CD4-positive, alpha-beta T cell treated with Interleukin-4 for 1 hour (primary cell): ENCODE measurements at places on chromosomes 2 and 18.

- no peak for DNase-seq
Measured at GRCh38 chr2:234137400-234138014, 87.0 kb downstream of the SPP2 start.

- DNase-seq, result no peak
Measured at GRCh38 chr18:67608615-67609273, 92.2 kb upstream of the DSEL start.

- no peak for DNase-seq
Measured at GRCh38 chr2:179842498-179843153, 18.8 kb downstream of the ZNF385B start.

DNA sequence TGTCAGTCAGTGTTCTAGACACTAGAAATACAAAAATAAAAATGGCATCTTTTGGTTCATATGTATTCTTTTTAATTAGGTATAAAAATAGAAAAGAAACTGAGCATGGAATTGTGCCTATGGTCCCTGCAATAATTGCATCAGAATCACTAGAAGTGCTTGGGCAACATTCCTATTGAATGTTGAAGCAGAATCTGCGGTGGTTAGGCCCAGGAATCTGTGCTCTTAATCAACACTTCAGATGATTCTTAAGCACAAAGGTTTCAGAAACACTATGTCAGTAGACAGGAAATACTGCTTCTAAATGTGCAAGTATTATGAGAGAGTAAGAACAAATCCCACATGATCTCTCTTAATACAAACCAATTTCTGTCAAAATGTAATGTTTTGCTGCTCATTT lies 20.3 kb upstream of the RBBP8 start:
- no peak for DNase-seq

GRCh38 chr2:52976143-52976949 lies 791.3 kb upstream of the CHAC2 start:
- DNase-seq, result no peak
